IPS DF 6.9 (cell line): ENCODE measurements at places on chromosomes 4 and X.

- DNase-seq, result no peak
Measured at GRCh38 chr4:48375651-48376304, 34.4 kb downstream of the SLAIN2 start.

DNA sequence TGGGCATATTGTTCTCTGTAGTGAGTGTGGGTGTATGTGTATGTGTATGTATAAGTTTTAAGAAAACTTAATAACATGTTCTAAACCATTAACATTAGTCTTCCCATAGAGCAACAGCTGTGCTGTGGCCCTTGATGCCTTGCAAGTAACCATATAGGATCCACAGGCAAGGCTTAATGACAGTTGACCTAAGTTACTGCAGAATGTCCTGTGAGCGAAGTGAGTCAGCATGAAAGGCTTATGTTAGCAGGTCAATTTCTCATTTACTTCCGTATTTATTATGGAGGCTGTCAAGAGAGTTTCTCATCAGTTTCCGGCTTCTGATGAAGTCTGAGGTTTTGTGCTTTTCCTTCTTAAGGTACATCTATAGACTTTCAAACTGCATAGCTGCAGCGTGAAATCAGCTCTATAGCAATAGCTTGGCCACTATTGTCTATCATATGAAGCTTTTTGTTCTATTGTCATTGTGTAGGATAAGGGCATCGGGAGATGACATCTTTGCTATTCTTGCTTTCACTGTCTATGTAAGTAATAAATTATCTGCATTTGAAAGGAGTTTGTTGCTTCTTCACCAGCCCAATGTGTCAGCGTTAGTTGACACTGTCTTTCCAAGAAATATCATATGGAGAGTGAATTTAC, 1153.4 kb upstream of the AGA start:
- DNase-seq, result no peak

DNA sequence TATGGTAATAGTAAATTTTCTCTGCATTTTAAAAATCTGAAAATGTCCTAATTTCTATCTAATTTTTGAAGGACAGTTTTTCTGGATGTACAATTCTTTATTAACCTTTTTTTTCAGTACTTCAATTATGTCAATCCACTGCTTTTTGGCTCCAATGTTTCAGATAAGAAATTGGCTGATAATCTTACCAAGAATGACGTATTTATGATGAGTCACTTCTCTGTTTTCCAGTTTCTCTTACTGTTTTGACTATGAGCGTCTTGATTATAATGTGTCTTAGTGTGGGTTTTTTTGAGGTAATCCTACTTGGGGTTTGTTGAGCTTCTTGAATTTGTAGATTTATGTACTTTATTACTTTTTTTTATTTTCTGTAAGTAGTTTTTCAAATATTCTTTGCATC, 47.2 kb downstream of the UGT2B11 start:
- DNase-seq, result no peak

DNA sequence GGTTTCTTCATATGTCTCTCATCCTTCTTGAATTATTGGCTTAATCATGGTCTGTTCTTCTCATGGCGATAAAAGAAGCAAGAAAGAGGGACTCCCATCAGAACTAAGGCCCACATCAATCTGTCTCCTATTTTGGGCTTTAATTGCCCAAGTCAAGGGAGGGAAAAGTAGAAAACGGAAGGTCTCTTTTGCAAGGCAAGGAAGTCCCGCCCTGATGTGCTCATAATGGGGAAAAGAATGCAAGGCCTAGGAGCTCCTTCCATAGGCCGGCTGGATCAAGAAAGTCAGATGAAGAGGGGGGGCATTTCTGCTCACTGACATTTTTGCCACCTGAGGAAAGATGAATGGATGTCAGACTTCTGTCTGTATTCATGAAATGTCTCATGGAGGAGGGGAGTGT, 127.7 kb upstream of the RPS6KA3 start:
- no peak for DNase-seq

GRCh38 chrX:153937056-153937455, 2.2 kb upstream of the NAA10 start:
- no peak for DNase-seq

GRCh38 chr4:62952366-62952765, 1456.9 kb downstream of the TECRL start:
- DNase-seq, result no peak

DNA sequence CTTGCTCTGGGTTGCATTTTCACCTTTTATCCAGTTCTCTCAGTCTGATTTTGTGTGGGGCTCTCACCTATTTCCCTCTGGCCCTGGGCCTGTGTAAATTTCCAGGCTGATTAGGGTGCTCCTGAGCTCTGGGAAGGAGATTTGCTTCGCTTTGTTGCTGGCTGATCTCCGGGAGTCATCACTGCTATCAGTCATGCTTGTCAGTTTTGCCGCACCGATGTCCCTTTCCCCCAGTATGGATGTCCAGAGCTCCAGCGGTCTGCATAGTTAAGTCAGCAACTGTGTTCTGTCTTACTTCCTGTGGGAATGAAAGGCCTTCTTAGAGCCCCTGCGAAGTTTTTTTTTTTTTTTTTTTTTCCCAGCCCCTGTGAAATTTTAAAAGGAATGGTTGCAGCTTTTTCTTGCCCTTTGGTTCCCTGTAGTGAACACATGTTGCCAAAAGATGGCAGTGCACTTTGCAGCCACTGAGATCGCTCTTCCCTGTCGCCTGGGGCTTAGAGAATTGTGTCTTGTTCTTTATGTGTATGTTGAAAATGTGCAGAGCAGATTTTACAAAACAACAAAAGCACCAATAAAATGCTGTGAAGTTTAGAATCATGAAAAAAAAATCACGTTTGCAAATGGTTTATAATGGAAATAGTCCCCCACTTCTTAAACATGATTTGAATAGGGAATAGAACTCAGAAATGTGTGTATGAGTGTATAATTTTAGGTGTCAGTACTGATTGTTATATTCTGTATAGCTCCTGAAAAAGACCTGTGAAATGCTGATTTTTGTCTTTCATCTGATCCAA, 109.1 kb upstream of the SLC4A4 start:
- no peak for DNase-seq

DNA sequence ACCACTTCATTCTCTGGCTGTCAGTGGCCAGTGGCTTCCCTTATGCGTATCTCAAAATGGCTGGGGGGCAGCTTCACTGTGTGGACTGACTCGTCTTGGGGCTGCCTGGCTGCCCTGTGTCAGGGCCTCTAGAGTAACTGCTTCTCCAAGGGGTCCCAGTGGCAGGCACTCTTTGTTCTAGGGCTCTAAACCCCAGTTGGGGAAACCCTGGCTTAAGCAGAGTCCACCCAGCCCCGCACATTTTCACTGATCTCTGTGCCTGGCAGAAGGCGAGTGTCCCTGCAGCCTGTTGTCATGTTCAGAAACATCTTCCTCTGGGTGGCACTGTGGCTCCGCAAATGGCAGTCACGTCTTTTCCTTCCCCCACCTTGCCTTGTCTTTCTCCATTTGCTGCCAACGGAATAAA, 59.7 kb downstream of the NBDY start:
- DNase-seq, result no peak

GRCh38 chr4:150130933-150131332, 52.7 kb downstream of the DCLK2 start:
- no peak for DNase-seq
